ENCODE measurements at places on chromosomes 4 and X.

DNA sequence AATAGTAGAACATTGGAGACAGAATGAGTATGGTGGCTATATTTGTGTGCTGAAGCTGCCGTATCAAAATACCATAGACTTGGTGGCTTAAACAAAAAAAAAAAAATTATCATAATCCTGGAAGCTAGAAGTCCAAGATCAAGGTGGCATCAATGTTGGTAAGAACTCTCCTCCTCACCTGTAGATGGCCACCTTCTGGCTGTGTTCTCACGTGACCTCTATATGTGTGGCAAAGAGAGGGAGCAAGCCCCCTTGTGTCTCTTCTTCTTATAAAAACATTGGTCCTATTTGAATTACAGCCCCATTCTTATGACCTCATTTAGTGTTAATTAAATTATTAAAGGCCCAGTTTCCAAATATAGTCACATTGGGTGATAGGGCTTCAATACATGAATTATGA, 1640.9 kb upstream of the PCDH7 start:
- DNase-seq, result no peak

DNA sequence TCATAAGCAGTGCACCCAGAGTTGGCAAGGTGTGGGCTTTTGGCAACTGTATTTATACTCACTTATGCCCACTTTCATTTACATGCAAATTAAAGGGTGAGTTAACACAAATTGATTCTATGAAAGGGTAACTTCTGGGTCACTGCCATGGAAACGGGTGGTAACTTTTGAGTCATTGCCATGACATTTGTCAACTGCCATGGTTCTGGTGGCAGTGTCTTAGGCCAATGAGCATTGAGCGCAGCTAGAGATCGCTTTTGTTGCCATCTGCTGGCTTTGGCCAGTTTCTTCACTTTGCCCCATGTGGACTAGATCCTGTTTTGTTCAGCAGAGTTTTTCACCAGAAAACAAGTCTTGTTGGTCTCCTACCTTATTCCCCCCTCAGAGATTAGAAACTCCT, 170.8 kb upstream of the NUDT6 start:
- no peak for DNase-seq

DNA sequence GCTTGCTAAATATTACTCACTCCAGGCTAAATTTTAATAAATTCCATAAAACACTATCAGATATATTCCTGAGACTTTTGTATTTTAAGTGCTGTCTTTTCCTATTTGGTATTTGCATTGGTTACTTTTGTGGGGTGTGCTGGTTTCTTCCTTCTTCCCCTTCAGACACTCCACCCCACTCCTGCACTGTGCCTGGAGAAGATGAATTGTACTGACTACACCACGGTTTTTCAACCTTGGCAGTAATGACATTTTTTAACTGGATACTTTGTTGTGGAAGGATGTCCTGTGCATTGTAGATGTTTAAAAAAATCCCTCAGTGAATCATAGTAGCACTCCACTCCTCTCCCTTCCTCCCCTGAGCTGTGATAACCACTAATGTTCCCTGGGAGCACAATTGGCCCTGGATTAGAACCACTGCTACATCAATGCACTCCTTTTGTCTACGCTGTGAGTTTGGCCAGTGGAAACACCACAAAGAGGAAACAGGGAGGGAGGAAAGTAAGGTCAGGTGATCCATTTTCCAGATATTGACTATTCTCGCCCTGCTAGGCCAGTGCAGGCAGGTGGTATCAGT, 36.3 kb downstream of the SNCA start:
- no peak for DNase-seq

- DNase-seq, result no peak
These were observed 28.0 kb upstream of the RBM41 start for GRCh38 chrX:107146670-107147069.

DNA sequence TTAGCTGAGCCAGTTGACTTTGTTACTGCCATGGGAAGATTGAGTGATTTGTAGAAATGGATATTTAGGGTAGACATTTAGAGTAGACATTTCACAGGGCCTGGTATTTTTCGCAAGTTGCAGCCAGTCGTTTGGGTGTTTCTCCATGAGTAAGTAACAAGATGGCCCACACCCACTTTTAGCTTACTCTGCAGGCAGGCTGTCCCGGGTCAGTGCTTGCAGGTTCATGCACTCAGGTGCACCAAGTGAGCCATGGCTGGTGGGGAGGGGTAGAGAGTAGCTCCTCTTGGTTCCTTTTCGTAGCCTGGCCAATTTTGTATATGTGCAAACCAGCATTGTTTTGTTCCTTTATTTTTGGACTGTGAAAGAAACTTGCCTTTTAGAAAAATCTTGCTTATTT, 145.6 kb downstream of the POLA1 start:
- DNase-seq, result no peak

GRCh38 chrX:154380153-154380552, 1.1 kb downstream of the EMD start:
- DNase-seq, result no peak

DNA sequence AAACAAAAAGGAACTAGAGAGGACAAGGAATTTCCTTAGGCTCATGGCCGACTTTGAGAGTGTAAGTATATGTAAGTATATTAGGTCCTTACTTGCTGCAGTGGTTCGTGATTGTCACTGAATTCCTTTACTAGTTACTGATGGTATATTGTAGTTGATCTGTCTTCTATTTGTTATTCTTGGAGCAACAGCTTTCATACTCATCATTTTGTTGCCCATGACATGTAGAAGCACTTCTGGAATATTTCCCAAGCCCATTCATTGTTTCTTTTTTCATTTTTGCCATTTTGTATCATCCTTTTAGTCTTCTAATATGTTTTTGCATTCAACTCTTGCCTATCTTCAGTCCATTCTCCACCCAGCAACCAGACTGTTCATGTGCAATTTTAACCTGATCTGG, 170.0 kb downstream of the ARHGAP10 start:
- DNase-seq, result no peak
